ENCODE measurements at places on chromosomes 3 and 15.
A peak's percentile ranks its signal among the peaks of the same experiment; 100 is the strongest.

DNA sequence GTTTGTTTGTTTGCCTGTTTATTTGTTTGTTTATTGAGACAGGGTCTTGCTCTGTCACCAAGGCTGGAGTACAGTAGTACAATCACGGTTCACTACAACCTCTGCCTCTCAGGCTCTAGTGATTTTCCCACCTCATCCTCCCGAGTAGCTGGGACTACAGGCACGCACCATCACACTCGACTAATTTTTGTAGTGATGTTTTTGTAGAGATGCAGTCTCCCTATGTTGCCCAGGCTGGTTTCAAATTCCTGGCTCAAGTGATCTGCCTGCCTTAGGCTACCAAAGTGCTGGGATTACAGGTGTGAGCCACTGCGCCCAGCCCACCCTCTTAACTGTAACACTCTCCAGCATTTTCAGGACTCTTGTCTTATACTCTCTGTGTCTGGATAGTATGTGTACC, 26.7 kb downstream of the PLD1 start:
- DNase-seq, result no peak

GRCh38 chr15:99441871-99442251, 123.9 kb upstream of the MEF2A start:
- no peak for DNase-seq

DNA sequence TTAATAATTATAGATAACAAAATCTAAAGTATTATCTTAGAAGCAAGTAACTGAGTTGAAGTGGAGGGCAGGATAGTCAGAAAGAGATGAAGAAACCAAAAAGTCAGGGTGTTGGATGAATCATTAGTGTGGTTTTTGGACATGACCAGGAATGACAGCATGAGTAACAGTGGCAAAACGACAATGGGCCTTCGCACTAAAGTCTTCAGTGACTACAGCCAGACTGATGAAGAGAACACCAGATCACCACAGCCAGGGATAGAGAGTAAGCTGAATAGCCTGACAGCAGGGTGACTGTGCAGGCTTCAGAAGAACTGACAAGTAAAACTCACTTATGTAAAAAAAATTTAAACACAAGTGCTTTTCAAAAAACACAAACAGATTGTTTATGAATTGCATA, 96.0 kb upstream of the MELTF start:
- peak; percentile 60 for DNase-seq

DNA sequence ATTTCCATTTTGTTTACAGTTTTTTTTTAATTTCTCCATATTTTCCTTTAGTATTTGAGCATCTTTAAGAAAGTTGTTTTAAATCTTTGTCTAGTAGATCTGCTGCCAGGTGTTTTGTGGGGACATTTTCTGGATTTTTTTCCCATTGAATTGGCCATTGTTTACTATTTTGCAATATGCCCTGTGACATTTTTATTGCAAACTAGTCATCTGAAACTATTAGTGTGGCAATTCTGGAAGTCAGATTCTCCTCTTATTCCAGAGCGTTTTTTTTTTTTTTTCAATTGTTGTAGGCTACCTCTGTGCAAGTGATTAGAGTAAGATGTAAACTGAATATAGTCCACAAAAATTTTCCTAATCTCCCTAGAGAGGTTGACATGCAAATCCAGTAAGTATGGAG, 334.2 kb downstream of the PYDC2 start:
- DNase-seq, result no peak

GRCh38 chr3:35502699-35503098, 136.6 kb upstream of the ARPP21 start:
- no peak for DNase-seq

DNA sequence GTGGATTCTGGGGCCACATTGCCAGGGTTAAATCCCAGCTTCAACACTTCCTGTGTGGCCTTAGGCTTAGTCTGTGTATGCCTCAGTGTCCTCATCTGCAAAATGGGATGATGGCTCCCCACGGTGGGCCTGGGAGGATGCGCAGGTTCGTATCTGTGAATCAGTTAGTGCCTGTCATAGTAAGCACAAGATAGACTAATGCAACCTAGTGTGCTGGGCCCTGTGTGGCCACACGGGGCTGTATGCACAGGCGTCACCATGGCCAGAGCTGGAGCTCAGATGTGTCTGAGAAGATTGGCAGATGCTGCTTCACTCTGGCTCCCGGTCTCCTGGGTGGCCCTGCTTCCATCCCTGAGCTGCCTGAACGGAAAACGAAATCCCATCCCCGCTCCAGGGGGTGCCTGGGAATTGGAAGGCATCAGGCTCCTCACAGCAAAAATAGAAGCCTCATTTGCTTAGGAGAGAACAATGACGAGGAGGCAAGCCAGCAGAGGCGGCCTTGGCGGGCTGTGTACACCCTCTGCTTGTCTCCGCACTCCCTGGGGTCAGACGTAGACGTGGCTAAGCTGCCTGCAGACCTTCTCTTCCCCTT, 103.6 kb downstream of the APBA2 start:
- peak; percentile 17 for DNase-seq

DNA sequence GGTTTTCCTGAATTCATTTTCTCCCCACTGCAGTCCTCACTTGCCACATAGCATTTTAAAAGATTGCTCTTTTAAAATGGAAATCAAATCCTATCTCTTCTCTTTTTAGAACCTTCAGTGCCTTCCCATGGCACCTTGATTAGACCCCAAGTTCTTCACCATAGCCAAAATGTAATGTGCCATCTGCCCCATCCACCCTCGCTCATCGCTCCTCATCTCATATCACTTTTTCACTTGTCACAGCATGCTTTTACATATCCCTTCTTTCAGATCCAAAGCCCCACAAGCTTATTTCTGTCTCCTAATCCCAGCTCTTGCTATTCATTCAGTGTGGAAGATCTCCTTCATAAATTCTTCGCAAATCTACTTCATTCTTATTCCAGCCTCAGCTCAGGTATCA, 161.7 kb downstream of the CD47 start:
- DNase-seq, result no peak

GRCh38 chr3:45124352-45124751, 21.8 kb downstream of the CDCP1 start:
- DNase-seq, result peak; percentile 73

DNA sequence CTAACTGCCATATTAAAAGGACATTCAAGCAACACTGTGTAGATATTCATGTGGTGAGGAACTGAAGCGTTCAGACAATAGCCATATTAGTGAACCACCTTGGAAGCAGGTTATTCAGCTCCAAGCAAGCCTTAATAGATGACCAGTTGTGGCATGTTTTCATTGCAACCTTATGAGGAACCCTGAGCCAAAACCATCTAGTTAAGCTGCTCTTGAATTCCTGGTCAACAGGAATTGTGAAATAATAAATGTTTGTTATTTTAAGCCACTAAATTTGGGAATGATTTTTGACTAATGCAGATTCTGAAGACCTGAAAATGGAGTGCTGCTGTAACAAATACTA, 73.0 kb downstream of the SPRED1 start:
- no peak for DNase-seq

GRCh38 chr3:169453256-169454059, 210.1 kb downstream of the MECOM start:
- no peak for DNase-seq

Measured in fibroblast of skin of right quadriceps (primary cell).